ENCODE measurements at places on chromosomes 2 and 18.

- no peak for DNase-seq
Measured at GRCh38 chr18:46250812-46251173, 146.6 kb downstream of the HAUS1 start.

DNA sequence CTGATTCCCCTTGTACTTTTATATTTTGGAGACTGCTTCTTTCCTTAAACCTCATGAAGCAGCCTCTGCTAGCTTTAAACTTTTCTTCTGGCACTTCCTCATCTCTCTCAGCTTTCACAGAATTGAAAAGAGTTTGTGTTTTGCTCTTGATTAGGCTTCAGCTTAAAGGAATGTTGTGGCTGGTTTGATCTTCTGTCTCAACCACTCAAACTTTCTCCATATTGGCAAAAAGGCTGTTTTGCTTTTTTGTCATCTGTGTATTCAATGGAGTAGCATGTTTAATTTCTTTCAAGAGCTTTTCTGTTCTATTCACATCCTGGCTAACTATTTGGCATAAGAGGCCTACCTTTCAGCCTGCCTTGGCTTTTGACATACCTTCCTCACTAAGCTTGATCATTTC lies 36.3 kb upstream of the MSTN start:
- no peak for DNase-seq

DNA sequence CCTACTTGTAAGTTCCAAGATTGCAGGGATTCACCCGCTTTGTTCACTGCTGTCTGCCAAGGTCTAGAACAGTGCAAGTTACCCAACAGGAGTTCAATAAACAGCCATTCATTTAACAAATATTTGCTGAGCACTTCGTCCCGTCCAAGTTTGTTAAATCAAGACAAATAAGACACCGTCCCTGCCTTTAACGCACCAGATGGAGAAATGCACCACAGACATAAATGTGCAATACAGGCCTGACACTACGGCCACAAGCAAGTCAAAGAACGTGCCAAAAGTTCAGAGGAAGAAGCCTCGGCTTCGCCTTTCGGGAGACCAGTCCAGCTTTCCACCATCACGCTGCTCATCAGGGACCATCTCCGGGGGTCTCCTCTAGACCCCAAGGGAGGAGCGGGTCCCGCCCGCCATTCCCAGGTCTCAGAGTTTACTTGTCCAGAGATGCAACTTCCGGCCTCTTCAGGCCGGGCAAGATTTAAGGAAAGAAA lies 429 bp downstream of the C2orf76 start:
- DNase-seq, result no peak

GRCh38 chr2:136251197-136251884 lies 133.4 kb upstream of the CXCR4 start:
- no peak for DNase-seq

- no peak for DNase-seq
Measured at GRCh38 chr2:157231476-157231875, 26.0 kb upstream of the GALNT5 start.

GRCh38 chr2:30110773-30111172 lies 36.0 kb upstream of the YPEL5 start:
- DNase-seq, result no peak

- DNase-seq, result no peak
Measured at GRCh38 chr2:19769513-19769912, 132.3 kb downstream of the TTC32 start.

Measured in ecto neural progenitor cell (in vitro differentiated cells).